Urothelium cell line (cell line): ENCODE measurements at places on chromosomes 16 and 17.
A peak's percentile ranks its signal among the peaks of the same experiment; 100 is the strongest.

GRCh38 chr16:25395528-25395927 is 137.9 kb upstream of the ZKSCAN2 start:
- DNase-seq = no peak

- DNase-seq = no peak
Measured at GRCh38 chr17:81918832-81919545, 1.0 kb upstream of the SIRT7 start.

DNA sequence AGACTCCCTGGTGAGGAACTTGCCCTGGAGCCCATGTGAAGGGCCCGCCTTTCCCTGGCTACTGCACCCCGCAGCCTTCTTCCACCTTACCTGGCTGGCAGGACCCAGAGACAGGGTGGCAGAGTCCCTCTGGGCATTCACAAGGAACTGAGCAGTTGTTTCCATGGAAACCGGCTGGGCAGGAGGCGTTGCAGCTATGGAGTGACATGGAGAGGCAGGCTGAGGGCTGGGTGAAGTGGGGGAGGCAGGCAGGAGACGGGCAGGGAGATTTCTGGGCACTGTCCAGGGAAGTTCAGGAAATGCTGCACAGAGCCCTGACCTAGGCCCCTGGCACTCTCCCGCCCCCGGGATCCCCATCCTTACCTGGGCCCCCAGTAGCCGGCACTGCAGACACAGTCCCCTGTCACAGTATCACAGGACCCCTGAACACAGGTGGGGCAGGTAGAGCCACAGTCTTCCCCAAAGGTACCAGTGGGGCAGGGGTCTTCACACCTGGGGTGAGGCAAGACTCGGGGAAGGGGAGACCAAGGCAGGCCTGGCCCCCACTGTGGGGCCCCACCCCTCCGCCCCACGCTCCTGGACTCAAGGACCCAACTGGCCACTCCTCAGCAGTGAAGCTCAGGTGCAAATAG is 5.9 kb downstream of the SCARF1 start:
- no peak for DNase-seq

- no peak for DNase-seq
Measured at GRCh38 chr17:34452769-34453168, 89.7 kb upstream of the CCL1 start.

DNA sequence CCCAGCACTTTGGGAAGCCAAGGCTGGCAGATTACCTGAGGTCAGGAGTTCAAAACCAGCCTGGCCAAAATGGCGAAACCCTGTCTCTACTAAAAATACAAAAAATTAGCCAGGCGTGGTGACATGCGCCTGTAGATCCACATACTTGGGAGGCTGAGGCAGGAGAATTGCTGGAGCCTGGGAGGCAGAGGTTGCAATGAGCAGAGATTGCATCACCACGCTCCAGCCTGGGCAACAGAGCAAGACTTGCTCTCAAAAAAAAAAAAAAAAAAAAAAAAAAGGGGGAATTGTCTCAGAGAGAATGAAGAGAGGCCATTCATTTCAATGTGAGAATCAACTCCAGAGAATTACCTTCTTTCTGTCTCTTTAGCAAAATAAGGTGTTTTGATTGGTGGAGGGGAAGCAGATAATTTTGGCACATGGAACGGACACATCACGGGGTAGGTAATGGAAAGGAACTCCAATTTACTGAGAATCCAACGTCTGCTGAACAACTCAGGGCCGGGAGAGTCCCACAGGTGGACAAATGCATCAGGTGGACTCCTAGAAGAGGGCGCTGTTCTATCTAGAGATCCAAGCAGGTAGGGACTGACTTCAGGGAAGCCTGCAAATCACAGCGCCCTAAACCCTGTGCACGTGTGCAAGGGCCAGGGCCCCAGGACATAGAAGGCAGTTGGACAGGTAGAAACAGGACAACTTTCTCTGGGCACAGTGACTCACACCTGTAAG is 77.5 kb downstream of the BMERB1 start:
- DNase-seq = no peak

DNA sequence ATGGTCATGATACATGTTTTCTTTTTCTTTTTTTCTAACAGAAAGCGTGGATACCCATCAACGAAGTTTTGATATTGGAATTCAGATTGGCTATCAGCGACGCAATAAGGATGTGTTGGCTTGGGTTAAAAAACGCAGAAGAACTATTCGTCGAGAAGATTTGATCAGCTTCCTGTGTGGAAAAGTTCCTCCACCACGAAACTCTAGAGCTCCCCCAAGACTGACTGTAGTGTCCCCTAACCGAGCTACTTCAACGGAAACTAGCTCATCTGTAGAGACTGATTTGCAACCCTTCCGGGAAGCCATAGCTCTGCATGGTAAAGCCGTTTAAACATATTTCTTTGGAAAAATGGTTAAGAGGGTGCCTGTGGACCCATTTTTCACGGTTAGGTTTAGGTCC is 11.5 kb downstream of the HAPSTR1 start:
- DNase-seq = no peak

GRCh38 chr17:41442739-41443138 is 2.0 kb upstream of the KRT38 start:
- no peak for DNase-seq

DNA sequence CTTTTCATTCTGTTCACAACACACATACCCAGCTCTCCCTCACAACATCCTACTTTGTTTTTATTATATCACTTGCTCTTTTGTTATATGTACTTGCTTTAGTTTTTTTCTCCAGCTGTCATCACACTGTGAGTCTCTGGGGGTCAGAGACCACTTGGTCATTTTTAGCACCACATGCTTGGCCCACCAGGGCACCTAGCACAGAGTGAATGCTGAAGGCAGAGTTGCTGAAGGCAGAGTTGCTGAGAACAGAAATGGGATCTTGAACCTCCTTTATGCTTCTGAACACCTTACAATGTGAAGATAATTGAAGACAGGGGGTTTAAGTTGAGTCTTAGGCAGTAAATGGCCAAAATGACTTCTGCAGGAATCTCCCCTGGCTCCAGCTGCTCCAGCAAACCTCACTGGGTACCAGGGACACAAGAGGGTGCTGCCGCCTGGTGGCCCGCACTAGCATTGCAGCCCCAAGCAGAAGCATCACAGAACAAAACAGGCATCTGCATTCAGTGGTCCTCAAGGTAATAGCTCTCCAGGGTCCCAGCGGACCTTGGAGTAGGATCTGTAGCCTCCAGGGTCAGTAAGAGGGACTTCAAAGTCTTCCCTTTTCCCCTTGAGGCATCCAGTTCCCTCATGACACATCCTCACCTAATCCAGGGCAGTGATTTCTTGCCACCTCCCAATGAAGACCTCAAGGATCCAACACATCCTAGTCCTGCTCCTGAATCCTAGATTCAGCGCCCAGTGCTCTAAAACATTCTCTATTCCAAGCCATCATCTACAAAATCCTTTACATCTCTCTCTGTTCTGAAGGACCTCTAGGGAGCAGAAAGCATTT is 1972.6 kb downstream of the TP53TG3F start:
- peak; percentile 70 for DNase-seq

GRCh38 chr17:29177541-29177870 is 2.7 kb downstream of the MYO18A start:
- DNase-seq = no peak

DNA sequence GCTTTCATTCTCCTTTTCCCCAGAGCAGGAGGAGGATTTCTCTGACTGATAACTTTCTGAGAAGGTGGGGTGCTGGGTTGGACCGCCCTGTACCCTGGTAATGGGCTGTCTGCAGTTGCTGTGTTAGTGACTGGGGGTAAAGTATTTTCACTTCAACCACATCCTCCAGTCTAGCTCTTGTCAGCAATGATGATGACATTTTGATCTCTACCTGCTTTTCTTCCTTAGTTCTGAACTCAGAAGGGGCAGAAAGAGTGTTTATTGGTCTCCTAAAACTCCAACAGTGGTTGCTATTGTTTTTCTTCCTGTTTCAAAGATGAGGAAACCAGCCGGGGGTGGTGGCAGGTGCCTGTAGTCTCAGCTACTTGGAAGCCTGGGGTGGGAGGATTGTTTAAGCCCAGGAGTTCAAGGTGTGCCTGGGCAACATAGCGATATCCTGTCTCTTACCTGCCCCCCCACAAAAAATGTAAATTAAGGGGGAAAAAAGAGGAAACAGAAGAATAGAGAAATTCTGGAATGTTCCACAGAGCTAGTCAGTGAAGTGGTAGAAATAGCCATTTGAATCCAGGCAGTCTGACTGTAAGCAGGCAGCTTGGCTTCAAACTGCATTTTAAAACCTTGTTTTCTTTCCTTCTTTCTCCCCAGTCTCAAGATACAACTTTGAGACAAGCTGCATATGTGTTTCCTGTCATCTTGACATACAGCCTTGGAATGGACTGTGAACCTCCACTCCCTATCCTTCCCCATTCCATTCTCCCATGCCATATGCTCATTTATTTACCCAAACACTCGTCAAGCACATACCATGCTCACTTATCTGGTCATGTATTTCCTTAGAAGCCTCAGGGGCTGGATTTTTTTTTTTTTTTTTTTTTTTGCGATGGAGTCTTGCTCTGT is 3.3 kb upstream of the N4BP1 start:
- DNase-seq = no peak

DNA sequence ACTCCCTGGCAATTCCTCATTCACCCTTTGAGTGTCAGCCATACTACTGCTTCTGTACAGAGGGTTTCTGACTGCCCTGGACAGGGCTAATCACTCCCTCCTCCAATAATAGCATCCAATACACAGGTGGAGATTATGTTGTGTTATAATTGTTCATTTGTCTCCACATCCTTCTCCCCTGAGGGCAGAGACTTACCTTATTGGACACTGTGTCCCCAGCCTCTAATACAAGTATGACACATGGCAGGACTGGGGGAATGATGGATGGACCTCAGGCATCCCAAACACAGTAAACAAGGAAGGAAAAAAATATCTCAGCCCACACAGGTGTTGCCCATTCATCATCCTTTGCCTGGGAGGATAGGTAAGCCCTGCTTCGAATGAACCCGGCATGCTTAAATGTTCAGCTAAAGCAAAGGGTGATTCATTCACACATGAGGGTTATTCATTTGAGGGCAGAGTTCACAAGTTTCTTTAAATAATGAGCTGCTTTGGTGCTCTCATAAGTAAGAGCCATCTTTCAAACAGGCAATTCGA is 34.8 kb downstream of the MMD start:
- no peak for DNase-seq

DNA sequence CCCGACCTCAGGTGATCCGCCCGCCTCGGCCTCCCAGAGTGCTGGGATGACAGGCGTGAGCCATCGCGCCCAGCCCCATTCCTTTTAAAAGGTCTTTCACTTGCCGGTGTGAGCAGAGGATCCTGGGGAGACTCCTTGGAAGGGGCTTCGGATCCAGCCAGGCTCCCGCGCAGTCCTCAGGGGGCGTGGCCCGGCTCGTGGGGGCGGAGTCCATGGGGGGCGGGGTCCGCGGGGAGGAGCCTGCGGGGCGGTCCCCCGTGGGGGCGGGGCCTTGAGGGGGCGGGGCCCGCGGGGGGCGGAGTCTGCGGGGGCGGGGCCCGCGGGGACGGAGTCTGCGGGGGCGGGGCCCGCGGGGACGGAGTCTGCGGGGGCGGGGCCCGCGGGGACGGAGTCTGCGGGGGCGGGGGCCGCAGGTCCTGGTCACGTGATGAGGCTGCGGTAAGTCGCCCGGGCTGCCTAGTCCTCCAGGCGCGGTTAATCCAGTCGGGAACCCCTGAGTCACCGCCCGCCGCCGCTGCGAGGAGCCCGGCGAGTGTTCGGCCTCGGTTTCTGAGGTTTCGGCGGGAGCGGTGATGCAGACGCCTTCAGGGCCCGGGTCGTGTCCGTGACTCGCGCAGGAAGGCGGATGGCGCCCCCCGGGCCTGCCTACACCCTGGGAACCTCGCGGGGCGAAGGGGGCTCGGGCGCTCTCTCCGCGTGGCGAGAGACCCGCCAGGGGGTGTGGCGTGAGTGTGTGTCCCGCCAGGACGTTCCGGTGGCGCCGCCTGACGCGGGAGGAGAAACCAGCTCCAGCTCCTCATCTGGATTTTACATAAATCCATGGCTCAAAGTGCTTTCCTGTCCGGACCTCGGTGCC is 23.6 kb upstream of the ABR start:
- DNase-seq = peak; percentile 76

DNA sequence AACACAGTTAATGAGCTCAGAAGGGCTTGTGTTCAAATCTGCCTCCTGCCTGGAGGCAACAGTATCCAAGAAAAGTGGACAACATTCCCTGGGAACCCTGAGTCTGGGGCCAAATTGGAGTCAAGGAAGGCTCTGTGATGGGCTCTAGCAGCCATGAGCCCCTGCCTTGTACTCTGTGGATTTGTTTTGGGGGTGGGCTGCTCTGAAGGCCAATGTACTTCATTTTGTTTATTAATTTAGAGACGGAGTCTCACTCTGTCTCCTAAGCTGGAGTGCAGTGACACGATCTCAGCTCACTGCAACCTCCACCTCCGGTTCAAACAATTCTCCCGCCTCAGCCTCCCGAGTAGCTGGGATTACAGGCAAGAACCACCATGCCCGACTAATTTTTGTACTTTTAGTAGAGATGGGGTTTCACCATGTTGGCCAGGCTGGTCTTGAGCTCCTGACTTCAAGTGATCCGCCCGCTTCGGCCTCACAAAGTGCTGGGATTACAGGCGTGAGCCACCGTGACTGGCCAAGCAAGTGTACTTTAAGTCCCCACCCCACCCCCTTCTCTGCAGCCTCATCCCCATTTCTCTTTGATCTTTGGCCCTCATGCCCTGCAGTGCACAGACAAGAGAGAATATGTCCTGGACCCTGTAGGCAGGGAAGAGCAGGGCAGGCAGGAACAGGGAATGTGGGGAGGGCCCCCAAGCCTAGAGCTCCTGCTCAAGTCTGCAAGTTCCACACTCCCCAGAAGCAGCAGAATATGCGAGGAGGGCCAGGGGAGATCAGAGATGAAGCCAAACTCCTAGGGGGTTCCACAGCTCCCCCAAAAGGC is 2.7 kb upstream of the GIP start:
- no peak for DNase-seq

DNA sequence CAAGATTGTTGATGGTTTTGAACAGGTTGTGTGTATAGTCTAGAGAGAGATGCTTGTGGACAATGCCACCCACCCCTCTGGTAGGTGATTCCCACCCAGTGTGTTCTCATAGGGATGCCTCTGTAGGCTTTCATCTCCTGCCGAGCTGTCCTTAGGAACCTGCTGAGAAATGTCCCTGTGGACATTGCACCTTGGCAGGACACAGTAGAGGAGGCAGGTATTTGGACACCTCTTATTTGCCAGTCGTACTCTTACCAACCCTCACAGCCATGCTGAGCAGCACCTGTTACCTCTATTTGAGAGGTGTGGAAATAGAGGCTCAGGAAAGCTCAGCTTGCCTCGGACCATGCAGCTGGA is 33.2 kb downstream of the EPN2 start:
- no peak for DNase-seq

DNA sequence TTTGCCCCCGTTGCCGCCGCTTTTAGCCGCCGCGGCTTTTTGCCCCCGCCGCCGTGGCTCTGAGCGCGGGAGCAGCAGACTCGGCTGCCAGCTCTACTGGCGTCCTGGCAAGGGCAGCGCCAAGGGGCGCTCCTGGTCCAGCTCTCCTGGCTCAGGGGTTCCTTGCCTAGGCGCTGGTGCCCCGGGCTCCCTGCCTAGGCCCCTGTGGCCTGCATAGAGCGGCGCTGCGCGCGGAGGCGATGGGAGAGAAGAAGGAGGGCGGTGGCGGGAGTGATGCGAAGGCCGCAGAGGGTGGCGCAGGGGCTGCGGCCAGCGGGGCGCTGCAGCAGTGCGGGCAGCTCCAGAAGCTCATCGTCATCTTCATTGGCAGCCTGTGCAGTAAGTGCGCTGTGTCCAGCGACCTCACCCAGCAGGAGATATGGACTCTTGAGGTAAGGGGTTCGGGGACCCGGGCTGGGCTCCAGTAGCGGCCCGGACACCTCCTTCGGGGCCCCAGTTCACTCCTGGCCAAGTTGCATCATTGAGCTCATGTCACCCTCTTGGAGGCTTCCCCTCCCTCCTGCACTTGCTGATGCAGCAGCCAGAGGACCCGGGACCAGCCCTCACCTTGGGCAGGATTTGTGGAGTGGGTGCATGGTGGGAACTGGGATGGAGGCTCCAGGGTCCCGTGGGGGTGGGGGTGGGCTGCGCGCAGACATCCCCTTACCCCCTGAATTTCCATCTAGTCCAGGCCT is 1344.4 kb downstream of the TP53TG3F start:
- peak; percentile 18 for DNase-seq
